ENCODE measurements at places on chromosomes 1 and 21.

DNA sequence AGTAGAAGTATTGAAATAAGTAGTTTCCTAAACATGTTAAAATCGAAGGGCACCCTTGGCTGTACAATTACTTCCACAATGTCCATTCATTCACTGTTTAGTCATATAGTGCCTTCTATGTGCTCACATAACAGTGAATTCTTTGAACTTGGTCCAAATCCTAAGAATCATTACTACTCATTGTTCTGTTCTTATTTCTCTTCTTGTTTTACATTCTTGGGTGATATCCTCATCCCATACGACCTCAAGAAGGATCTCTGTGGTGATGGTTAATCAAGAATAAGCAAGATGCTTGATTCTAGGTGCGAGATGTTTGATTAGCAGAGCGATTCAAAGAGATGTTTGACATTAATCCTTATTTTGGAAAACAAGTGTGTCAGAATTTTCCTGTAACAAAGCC, 667.4 kb upstream of the ZP4 start:
- no peak for DNase-seq

DNA sequence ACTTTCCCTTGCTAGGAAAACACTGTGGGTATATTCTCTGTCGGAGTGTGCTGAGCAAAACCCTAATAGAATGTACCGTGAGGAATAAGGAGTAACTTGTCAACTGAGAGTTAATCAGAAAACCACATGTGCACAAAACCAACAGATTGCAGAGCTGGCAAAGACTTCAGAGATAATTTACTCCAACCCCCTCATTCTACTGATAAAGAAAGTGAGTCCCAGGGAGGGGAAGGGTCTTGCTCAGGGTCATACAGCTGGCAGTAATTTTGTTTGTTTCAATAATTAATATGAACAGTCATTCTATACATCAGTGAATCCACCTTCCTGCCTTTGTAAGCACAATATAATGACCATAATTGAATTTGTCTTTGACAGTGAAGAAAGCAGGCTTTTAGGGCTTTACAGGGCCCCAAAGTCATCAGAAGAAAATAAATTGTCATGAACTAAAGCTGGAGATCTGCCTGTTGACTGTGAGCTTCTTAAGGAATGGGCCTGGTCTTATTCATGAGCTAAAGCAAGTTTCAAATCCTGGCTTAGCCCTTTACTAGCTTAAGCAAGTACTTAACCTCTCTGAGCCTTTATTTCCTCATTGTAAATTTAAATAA, 67.2 kb upstream of the HOOK1 start:
- no peak for DNase-seq

- DNase-seq, result no peak
Observed at GRCh38 chr1:165408518-165408917, 36.4 kb downstream of the RXRG start.

DNA sequence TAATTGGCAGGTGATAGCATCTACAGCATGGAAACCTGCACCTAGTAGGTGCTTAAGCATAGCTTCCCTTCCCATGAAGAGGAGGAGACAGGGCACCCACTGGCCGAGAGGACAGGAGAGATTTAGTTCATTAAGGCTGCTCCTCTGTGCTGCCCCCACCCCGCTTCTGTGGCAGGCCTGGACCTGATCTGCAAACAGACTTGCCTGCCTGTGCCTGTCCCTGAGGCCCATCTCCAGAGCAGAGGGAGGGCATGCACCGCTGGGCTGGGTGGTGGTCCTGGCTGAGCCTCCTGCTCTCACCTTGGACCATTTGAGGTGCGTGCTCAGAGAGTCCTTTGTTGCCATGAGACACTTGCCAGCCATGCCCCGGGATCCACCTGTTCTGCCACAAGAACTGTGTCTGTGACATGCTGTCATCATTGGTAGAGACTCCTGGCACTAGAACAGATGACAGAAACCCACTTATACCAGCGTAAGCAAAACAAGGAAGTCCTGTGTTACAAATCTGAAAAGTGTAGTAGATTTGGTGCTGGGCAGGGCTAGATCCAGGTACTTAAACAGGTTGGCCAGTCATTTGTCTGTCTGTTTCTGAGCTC, 55.6 kb downstream of the PTPRF start:
- no peak for DNase-seq

- no peak for DNase-seq
Observed at GRCh38 chr1:201214461-201214860, 23.8 kb downstream of the IGFN1 start.

- DNase-seq, result no peak
Observed at GRCh38 chr1:18637511-18637960, 6.9 kb downstream of the PAX7 start.

- DNase-seq, result no peak
Observed at GRCh38 chr1:96538883-96539282, 182.7 kb upstream of the PTBP2 start.

DNA sequence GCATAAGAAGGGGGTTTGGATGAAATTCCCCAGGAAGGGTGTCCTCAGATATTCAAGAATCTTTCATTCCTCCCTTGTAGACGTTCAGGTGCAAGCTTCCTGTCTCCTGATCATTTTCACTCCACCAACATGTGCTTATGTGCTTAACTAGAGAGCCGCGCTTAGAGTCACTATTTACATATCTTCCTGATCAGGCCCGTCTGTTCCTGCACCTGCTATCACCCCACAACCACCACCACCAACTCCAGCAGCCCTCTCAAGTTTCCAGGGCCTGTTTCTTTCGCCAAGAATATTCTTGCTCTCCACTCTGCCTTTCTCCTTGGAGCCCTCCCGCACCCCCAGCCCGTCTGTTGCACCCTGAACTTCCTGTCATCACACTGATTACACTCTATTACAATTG, 113.4 kb downstream of the SPSB1 start:
- no peak for DNase-seq

DNA sequence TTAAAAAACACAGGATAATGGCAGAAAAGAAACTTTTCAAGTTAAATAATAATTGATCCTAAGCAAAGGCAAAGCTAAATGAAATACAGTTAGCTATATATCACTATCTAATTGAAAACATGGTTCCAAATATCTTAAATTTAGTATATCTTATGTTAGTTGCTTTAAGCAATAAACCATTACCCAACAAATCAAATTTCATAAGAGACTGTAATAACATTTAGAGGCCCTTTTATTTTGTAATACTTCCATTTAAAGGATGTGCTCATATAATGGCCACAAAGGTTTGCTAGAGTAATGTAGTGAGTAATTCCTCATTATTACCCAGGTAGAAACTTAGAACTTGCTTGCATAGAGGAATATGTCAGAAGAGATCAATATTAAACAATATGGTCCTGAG, 32.3 kb downstream of the RPL5 start:
- no peak for DNase-seq

- DNase-seq, result no peak
Observed at GRCh38 chr1:119308806-119309205, 59.8 kb upstream of the HAO2 start.

- DNase-seq, result no peak
Observed at GRCh38 chr1:245953876-245954660, 553.0 kb downstream of the SMYD3 start.

DNA sequence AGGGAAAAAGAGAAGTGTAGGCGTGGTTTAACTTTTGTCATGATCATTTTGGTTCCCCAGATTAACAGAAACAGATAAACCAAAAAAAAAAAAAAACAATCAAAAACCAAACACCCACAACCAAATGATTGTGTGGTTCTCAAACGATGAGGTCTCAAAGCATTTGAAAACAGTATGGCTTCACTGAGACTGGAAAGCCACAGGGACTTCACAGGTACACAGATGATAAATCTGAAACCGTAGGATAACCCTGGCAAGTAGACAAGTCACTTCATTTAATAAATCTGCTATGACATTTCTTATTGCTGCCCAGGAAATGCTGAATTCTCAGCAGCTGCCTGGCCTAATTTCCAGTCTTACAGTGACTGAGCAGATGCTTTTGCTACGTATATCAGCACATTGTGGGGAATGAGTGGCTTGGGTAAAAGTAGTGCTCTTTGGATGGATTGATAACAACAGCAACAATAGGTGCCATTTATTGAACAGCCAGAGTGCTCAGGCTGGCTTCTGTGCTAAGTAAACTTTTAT, 6.1 kb downstream of the ST6GALNAC3 start:
- no peak for DNase-seq

DNA sequence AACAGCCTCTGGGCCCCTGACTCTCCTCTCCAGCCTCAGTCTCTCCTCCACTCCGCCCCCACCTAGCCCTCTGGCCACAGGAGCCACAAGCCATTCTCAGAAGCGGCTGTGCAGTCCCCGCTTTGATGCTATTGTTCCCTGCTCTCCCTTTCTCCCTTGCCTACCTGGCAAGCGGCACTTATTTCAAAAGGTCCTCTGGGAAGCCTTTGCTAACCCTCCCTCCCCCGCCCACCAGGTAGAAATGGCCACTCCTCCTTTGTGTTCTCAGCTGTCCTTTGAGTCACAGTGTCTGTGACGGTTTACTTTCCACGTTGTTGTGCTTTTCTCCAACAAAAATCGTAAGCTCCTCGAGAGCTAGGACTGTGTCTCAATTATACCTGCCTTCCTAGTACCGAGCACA, 338.4 kb upstream of the PROX1 start:
- DNase-seq, result no peak

DNA sequence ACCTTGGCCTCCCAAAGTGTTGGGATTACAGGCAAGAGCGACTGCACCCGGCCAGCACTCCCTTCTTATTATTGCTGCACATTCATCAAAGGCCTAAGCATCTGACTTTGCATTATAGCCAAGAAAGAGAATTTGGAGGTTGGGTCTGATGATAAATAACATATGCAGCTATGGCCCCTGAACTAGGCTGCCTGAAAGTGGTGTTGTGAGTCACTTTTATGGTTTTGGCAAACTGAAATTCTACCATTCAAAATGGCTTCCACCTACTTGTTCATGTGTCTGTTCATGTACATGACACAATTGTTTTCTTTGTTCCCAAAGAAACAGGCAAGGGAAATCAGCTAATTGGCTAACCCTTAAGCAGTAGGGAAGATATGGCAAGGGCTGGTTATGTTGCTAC, 25.0 kb upstream of the UAP1 start:
- DNase-seq, result no peak

- no peak for DNase-seq
Observed at GRCh38 chr21:40471103-40471502, 375.9 kb downstream of the DSCAM start.

DNA sequence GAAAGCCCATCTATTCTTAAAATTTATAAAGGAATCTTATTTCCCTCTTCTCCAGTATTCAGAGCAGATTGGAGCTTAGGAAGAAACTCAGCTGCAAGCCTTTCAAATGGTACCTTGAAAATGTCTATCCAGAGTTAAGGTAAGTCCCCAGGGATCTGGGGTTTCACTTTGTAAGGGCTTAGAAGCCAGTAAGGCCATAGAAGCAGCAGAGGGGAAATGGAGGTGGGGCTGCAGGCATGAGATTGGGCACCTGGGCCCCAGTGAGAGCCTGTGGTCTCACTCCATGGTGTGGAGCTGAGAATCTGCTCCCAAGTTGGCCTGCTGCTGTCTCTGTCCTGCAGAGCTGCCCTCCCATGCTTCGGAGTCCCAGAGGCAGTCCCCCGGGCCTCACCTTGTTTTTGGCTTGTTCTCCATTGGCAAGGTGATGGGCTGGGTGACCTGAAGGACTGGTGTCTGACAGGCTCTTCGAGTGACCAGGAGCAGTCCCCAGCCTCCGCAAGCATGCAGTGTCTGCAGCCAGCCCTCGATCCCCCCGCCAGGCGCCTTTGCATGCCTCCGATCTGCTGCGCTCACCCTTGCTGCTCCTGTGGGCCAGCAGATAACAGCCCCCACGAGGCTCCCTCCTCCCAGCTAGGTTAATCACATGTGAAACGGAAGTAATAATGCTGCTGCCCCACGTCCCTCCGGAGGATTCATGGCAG, 163.1 kb downstream of the PGBD5 start:
- DNase-seq, result no peak

DNA sequence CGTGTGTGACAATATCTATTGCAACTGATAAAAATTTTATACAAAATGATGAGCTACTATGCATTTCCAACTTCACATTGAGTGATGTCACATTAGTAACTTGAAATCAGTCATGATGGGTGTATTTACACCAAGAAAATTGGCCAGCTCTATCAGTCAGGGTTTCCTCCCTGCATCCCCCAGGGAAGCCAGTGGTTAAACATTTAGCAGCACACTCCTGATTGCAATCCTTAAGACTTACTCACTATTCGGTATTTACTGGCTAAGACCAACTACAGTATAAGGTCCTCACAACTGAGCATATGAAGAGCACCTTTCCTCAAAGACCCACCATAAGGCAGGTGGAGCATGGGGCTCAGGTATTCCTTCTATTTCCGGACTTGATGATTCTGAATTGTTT, 41.3 kb upstream of the PTGFRN start:
- DNase-seq, result no peak

- no peak for DNase-seq
Observed at GRCh38 chr1:63874278-63874880, 100.6 kb downstream of the ROR1 start.

- no peak for DNase-seq
Observed at GRCh38 chr1:17239420-17239819, 9.5 kb upstream of the PADI3 start.

DNA sequence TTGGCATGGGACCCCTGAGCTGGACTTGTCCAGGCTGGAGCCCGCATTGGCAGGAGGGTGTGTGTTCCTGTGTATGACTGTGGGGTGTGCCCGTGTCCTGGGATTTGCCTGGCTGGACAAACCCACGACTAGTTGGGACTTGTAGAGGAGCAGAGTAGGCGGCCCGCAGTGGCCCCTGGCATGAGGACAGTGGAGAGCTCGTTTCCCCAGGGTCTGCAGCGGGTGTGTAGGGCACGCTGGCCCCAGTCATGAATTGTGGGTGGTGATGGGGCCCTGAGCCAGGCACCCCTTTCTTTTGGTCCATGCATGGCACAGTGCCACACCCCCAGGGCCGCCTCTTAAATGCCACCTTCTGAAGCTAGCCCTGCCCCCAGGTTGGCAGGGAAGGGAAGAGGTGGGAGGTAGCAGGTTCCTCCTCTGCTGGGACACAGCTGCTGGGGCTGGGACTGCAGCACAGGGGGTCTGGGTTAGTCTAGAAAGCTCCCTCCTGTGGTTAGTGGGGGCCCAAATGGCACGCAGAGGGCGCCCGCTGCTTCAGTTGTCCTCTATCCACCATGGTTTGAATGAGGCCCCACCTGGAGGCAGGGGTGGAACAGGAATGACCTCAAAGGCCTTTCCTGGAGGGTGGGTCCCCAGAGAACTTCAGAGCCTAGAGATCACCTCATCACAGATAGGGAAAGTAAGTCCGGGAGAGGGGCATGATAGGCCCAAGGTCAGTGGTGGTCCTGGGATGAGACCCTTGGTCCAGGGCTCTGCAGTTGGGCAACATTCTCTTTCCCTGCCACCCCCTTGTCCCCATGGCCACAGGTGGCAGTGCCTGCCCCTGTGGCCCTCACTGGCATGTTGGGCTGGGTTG, 4.1 kb downstream of the CROCC start:
- DNase-seq, result no peak

DNA sequence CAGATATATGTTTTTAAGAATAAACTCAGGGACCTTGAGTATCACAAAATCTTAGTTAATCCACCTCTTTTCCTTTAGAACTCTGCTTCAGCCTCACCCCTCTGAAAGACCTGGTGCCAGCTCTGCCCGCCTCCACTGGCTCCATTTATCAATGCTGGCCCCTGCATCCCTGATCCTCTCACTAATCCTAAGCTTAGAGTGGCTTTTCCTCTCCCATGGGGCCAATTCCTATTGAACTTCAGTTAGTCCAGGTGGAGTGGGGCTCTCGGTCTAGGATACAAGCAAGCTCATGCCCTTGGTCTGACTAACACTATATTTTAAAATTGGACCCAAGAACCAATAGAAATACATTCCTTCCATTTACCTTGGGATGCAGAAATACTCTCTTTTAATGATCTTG, 87.0 kb downstream of the RGS7 start:
- DNase-seq, result no peak
